BE2C (cell line): ENCODE measurements at places on chromosomes 12 and 14.

GRCh38 chr12:12918781-12919389 is 27.5 kb downstream of the GPRC5A start:
- no peak for DNase-seq

GRCh38 chr14:66444271-66444927 is 41.8 kb upstream of the CCDC196 start:
- no peak for DNase-seq

DNA sequence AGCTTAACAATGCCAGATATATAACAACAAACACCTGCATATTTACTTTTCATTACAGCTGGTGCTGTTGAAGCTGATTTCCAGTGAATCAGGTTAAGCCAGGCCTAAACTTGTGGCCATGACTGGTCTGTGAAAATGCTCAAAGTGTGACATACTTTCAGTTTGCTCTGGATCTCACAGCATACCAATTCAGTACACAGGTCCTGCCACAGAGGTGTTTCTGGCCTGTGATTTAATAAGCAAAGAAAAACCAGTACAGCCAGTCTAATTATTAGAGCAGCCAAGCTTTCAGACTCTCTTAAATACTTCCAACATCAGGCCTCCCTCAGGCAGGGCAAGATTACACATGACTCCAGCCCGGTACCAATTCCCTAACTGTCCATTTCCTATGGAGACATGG is 27.4 kb upstream of the TMCC3 start:
- no peak for DNase-seq

DNA sequence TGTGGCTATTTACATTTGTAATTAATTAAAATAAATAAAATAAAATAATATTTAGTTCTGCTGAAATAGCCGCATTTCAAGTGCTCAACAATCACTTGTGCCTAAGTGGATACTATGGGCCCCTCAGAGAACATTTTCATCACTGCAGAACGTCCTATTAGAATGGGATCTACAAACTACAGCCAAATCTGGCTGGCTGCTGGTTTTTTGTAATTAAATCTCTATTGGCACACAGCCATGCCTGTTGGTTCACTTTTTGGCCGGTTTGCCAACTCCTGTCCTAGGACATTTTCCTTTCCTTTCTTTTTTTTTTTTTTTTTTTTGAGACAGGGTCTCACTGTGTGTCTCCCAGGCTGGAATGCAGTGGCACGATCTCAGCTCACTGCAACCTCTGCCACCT is 9.8 kb downstream of the CCDC63 start:
- no peak for DNase-seq

- no peak for DNase-seq
These were observed 24.3 kb upstream of the PLEK2 start for GRCh38 chr14:67436006-67436866.

DNA sequence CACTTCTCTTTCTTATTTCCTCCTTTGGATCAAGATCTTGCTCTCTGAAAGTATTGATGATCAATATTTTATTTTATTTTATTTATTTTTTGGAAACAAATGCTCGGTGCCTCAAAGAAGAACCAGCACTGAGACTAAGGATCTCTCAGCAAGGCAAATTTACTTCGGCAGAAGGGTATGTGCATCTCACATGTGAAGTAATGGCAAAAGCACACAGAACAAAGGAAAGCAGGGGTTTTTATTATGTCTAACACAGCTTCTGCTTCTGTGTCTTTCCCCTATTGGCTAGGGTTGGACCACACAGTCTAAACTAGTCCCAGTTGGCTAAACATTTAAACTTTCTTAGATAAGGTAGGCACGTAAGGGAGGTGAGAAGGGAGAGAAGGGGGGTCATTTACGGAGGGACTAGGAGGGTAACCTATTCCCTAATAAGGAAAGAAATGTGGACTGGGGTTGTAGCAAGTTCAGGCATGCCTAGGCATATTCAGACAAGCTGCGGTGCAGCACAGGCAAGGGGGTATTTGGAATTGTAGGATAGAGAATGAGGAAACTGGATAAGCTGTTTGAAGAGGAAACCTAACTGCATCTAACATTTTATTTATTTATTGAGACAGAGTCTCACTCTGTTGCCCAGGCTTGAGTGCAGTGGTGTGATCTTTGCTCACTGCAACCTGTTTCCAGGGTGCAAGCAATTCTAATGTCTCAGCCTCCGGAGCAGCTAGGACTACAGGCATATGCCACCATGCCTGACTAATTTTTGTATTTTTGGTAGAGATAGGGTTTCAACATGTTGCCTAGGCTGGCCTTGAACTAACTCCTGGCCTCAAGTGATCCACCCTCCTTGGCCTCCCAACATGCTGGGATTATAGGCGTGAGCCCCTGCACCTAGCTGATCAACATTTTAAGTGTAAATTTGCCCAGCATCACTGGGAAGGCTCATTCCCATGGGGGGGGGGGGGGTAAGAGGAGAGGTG is 90.0 kb upstream of the EIF5 start:
- no peak for DNase-seq
